Endothelial cell (in vitro differentiated cells): ENCODE measurements at places on chromosomes 13 and 19. TPM values are rescaled to one million over a fixed set of nuclear protein-coding genes. Genes with fewer than 3 reads are reported as not detected.

DNA sequence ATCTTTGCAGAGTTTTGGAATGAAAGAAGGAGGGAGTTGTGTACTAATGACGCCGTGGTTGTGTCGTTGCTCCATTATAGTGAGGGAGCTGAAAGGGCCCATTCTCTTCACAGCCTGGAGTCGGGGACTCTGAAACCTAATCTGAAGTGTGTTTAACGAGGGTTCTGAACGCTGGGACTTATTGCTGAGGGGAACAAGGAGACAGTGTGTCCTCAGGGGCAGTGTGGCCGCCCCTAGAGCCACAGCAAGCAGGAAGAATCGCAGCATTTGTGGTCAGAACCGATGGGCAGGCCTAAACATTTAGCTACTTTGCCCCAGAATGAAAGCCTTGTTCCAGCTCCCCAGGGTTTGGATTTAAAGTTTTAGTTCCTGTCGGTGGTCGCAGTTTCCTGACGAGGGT, 156.4 kb upstream of the RNF113B start:
- peaks cover 27% of the 10 kb centered on the region for H3K36me3 ChIP-seq
- no peak overlapping the region for H3K4me3 ChIP-seq
- peaks cover 9% of the 10 kb centered on the region for H3K4me1 ChIP-seq

GRCh38 chr19:49665351-49666119, at the start of the genes BCL2L12 and IRF3:
BCL2L12 (plus strand) TSS chr19:49665933; CDS start chr19:49666693, 760 bp downstream.
IRF3 (minus strand) TSS chr19:49665857; CDS start chr19:49664838, 1,019 bp downstream.
- H3K27ac ChIP-seq = peak within 1 kb of the TSS; percentile 80
- peak within 1 kb of the TSS; percentile 97 for H3K4me3 ChIP-seq
- H3K36me3 ChIP-seq = peaks cover 17% of the 10 kb centered on the region
- peak; percentile 94 for DNase-seq
- peaks cover 17% of the 10 kb centered on the region for H3K4me1 ChIP-seq

GRCh38 chr13:22235285-22235949, 564.5 kb downstream of the FGF9 start:
- H3K27ac ChIP-seq = no peak overlapping the region
- DNase-seq = no peak
- H3K27me3 ChIP-seq = no peaks in the 10 kb centered on the region

DNA sequence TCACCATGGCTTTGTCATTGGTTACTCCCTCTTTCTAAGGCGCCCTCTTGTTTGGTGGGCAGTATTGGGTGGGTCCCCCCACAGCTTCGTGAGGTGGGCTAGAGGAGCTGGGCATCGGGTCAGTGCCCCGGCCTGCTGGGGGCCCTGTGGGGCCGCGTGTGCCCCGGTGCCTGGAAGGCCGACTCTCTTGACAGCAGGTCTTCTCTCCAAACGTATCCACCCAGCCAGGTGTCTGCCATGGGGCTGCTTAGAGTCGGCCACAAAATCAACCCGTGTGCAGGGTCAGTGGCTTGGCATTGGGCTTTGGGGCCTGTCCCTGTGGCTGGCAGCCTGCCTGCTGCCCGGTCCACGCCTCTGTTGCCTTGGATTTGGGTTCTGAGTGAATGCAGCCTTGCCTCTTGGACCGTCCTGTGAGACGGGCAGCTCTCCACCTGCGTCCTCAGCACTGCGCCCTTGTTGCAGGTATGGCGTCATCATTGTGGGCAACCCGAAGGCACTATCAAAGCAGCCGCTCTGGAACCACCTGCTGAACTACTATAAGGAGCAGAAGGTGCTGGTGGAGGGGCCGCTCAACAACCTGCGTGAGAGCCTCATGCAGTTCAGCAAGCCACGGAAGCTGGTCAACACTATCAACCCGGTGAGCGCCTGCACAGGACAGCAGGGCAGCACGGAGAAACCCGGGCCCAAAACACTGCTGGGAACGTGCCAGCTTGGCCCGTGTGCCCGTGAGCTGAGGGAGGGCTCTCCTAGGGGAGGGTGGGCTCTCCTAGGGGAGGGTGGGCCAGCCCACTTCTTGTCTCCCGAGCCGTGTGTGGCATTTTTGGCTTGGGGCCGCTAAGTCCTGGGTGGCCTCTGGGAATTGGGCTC, 31.4 kb downstream of the UPF1 start:
- no peak for DNase-seq
- peaks cover 3% of the 10 kb centered on the region for H3K4me1 ChIP-seq
- H3K27me3 ChIP-seq = peaks cover 12% of the 10 kb centered on the region
- H3K36me3 ChIP-seq = peaks cover 34% of the 10 kb centered on the region

- peaks cover 12% of the 10 kb centered on the region for H3K27me3 ChIP-seq
These were observed 11.2 kb downstream of the VASP start for GRCh38 chr19:45518469-45518826.

- H3K27ac ChIP-seq = no peak overlapping the region
- DNase-seq = no peak
- peaks cover 6% of the 10 kb centered on the region for H3K27me3 ChIP-seq
- peaks cover 7% of the 10 kb centered on the region for H3K36me3 ChIP-seq
- H3K4me3 ChIP-seq = no peak overlapping the region
These were observed 259.9 kb downstream of the FOXO1 start for GRCh38 chr13:40406405-40407120.

- peaks cover 1% of the 10 kb centered on the region for H3K27me3 ChIP-seq
- DNase-seq = no peak
- no peaks in the 10 kb centered on the region for H3K36me3 ChIP-seq
- no peaks in the 10 kb centered on the region for H3K4me1 ChIP-seq
- H3K4me3 ChIP-seq = no peak overlapping the region
These were observed 48.5 kb downstream of the GNG7 start for GRCh38 chr19:2653710-2654707.

DNA sequence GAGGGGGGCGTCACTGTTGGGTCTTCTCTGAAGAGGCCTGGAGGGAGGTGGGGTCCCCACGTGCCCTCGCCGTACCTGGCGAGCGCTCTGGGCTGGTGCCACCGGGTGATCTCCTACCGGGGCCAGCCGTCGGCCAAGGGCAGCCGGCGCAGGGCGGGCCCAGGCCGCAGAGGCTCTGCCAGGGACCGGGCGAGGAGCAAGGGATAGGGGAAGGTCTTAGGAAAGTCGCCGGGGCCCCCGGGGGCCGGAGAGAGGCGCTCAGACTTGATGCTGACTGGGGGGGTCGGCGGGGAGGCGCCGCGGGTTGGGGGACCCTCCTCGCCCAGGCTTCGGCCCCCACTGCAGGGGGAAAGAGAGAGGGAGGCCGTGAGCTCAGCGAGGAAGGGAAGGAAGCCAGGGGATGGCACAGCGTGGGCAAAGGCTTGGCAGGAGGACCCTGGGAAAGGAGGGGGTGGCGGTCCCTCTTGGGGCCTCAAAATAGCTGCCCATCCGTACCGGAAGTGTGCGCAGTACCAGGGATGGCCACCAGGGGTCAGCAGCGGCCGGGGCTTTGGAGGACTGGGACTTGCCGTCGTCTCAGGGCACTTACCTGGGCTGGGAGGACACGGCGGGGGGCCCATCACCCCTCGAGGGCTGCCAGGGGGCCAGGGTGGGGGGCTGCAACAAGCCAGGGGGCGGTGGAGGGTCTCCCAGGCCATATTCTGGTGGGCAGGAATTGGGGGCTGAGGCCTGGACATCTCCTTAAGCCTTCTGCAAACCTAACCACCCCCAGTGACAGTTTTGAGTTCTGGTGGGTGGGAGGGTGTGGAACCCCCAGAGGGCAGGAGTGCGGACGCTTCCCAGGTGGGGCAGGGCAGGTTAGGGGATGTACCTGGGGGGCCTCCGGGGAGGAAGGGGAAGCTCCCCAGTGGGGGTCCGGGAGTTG, 7.7 kb upstream of the TMEM161A start:
- peaks cover 4% of the 10 kb centered on the region for H3K27me3 ChIP-seq
- H3K27ac ChIP-seq = no peak overlapping the region
- peak; percentile 91 for DNase-seq
- H3K4me1 ChIP-seq = no peaks in the 10 kb centered on the region
- H3K36me3 ChIP-seq = no peaks in the 10 kb centered on the region

FREM2 gene
- 4.6 TPM for total RNA-seq

DNA sequence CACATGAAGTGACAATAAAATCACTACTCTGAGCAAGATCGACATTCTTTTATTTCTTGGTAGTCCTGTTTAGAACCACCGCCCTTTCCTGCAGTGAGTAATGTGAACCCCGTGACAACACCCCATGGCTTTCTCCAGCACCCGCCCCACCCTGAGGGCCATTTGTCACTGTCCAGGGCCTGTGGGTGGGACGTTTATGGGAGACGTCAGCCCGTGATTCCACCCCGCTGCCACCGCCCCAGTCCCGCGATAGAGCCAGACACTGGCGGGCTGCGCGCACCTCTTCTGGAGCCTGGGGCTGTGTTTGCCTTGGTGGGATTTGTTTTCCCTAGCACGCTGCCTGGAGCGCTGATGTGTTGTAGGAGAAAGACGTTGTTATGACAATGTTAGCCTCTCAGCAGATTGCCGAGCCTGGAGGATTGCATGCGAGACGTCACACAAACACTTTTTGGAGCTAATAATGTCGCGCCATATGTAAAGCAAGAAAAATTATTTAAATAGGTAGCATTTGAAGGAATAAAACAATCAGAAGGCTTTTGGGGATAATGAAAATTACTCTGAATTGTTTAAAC, 263.7 kb downstream of the TEX29 start:
- H3K27me3 ChIP-seq = peaks cover 2% of the 10 kb centered on the region
- H3K36me3 ChIP-seq = no peaks in the 10 kb centered on the region
- no peak for DNase-seq
